ENCODE measurements at places on chromosomes 3 and 15.

DNA sequence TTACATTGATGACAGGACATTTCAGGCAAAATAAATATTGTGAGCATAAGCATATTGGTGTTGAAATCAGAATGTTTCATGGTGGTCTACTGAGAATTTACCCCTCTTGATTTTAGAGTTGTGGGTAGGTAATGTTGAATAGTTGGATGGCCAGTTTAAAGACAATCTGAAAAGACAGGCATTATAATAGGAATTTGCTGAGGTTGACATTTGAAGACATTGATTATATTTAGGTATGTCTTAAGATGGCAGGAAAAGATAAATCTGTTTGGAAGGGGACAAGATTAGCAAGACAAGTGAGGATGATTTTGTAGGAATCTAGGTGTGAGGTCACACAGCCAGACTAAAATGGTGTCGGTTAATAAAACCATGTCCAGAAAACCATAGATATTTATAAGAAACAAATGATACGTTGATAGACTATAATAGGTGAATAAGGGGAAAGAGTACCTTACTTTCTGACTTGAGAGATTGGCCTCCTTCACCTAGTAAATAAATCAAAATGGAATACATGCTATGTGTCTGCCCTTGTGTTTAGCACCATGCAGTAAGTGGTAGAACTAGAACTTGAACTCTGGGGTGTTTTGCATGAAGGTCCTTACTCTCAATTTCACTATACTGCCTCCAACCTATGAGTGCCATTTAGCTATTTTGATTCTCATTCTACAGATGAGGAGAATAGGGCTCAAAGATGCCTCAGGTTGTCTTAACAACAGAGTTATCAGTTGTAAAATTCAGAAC lies 57.9 kb downstream of the ALCAM start:
- DNase-seq = no peak

DNA sequence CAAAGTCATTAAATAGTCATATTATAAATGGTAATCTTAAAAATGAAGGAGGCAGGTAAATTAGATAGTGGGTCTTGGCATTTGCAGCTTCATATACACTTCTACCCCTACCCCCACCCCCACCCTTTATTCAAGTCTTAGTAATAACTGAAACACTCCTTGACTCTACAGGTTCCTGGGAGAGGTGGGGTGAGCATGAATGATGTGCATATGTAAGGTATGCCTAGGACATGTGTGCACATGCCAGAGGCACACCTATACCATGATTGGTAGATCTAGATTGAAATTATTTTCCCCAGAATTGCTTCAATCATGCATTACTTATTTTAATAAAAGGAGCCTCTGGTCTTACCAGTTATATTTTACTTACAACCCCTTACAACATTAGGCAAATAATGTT lies 40.1 kb upstream of the PDCD6IP start:
- no peak for DNase-seq

GRCh38 chr3:101823525-101823924 lies 25.8 kb upstream of the NFKBIZ start:
- DNase-seq = no peak

DNA sequence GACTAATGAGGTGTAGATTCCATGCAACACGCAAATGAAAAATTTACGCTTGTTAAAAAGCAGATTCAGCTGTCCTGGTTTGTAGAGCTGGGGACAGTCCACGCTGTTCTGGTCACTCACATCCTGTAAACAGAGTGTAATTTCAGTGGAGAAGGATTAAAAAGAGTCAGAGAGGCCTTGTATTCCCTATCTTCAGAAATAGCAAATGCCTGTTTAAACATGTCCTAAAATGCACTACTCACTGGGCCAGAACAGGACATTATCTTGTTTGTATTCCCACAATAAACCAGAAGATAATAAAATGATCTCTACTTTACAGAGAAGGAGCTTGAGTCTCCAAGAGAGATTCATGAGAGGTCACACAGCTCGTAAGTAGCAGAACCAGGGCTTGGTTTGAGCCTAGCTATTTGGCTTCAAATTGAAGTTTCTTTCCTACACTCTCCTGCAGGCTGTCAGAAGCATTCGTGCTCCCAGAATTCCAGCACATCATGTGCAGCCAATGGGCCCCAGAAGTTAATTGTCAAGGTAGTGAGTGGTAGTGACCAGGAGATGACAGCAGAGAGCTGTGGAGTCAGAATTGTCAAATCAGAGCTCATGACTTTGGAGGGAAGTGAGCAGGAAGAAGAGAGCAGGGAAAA lies 242.5 kb downstream of the ATP8B4 start:
- no peak for DNase-seq

DNA sequence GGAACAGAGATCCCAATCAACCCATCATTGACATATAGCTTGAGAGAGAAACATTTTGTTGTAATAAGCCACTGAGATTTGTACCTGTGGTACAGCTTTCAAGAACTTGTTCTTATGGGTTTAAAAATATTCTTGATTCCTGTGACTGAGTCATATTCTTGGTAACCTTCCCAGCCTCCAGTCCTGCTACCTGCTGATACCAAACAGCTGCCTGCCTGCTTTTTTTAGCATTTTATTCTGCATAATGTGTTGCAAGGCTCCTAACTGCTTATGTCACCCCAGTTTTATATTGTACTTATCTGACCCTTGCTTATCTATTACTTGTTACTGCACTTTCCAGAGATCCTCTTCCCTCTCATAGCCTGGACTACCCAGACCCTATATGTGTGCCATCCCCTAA lies 349.3 kb upstream of the SOX2 start:
- no peak for DNase-seq

GRCh38 chr3:108744762-108745161 lies 12.4 kb downstream of the RETNLB start:
- no peak for DNase-seq

DNA sequence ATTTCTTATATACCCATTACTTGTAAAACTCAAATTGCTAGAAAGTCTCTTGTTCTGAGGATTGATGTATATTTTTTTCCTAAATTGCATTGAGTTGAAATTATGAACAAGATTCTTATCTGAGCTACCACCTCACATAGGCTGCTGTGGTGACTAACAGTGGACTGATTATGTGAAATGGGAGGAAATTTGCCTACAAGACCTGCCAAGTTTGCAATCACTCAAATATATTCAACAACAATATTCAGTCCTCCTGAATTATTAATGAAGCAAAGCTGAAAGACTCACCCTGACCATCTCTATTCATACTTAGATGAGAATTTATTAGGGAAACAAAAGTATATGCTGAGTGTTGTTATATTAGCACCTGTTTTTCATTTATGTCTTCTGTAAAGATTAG lies 412.6 kb upstream of the SEMA6D start:
- no peak for DNase-seq

Data from HFFc6 (cell line).